ENCODE measurements at places on chromosomes 3 and 15.

GRCh38 chr3:113269661-113270060 is 58.3 kb downstream of the BOC start:
- no peak for ATAC-seq

GRCh38 chr3:129173206-129173605 is 10.5 kb downstream of the CNBP start:
- ATAC-seq, result no peak

DNA sequence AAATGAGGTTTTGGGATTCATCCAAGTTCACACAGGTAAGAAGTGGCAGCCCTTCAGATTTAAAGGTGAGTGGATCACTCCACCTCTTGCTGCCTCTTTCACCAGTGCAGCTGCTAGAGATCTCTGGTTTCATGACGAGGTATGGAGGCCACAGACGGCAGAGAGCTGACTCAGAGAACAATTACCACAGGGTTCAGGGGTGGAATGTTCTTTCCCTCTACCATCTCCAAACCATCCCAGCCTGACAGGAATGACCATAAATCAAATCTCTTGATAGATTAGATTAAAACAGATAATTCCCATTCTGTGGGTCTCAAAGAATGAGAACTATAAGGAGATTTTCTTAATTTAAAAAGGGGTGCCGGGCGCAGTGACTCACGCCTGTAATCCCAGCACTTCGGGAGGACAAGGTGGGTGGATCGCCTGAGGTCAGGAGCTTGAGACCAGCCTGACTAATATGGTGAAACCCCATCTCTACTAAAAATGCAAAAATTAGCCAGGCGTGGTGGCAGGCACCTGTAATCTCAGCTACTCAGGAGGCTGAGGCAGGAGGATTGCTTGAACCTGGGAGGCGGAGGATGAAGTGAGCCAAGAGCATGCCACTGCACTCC is 174.2 kb upstream of the ATP11B start:
- ATAC-seq, result no peak

GRCh38 chr3:168248383-168249204 is 152.9 kb upstream of the GOLIM4 start:
- peak; percentile 46 for ATAC-seq

GRCh38 chr3:61701011-61701410 is 139.6 kb downstream of the PTPRG start:
- ATAC-seq, result no peak

DNA sequence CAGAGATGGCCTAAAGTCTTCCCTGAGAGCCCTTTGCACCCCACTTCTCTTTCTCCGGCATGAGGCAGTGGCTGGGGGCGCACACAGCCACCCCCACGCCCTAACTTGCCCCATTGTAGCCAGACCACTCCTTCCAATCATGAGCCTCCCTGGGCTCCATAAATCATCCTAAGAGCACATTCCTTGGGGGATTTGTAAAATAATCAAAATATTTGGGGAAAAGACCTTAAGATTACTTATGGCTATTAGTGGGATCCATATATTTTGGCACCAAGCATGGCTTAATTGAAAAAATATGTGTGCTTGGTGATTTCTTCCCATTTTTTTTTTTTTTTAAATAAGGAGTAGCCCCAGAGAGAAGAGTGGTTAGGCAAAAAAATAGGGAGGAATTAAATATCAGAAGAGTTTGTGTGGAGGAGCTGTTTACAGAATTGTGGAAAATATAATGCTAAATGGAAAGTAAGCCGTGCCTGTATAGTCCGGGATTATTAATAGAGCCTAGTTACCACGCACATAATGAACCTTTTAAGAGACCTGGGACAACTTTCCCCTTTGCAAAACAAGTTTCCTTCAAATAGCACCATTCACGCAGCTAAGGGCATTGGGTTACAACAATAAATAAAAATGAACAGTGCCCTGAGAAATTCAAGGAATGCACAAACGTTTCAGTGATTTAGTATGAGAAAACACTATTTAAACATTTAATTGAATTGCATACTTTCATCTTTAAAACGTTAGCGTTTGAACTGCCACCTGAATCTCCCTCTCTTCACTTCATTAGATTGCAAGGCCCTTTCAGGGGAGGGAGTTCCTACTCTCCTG is 46.1 kb downstream of the SMAD6 start:
- no peak for ATAC-seq

GRCh38 chr15:78259232-78259631 is 5.1 kb upstream of the DNAJA4 start:
- no peak for ATAC-seq

DNA sequence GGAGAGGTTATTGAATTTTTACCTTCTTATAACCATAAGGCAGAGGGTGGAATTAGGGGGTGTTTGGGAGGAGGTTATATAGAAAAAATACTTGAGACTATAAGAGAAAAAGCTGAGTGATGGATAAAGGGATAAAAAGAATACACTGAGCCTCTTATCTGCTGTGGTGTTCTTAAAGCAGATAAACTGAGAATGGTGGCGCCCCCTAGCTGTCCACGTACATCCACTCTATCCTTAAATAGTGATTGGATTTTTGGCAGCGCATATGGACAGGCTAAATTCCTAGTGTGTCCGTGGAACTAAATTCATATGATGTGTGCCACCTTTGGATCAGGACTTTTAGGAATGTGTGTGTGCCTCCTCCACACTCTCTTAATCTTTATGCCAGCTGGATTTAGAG is 121.1 kb downstream of the OXSM start:
- ATAC-seq, result no peak

- no peak for ATAC-seq
These were observed 70.1 kb downstream of the HERC1 start for GRCh38 chr15:63763476-63764123.

- ATAC-seq, result no peak
These were observed 115.6 kb upstream of the MANF start for GRCh38 chr3:51269466-51269865.

DNA sequence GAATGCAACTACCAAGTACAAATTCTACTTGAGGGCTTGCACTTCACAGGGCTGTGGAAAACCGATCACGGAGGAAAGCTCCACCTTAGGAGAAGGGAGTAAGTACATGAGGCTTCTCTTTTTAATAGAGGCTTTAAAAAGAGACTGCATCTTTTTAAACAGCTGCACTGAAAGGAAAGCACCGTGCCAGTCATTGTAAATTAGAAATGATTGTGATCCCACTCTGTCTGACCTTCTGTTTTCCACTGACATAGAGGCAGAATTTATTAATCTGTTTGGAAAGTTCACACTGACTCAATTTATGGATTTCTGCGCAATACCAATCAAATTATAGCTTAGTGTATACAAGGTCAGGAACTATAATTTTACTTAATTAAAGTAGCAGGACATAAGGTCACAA is 198.2 kb downstream of the CHL1 start:
- no peak for ATAC-seq

- no peak for ATAC-seq
These were observed 8.8 kb upstream of the NPHP3 start for GRCh38 chr3:132730891-132731580.

GRCh38 chr15:71116942-71117341 is 1.7 kb downstream of the THSD4 start:
- ATAC-seq, result no peak

- peak; percentile 68 for ATAC-seq
These were observed 104.4 kb downstream of the LRRK1 start for GRCh38 chr15:101023501-101024072.

- no peak for ATAC-seq
These were observed 185.1 kb downstream of the GOLGA6L6 start for GRCh38 chr15:20356444-20356910.

DNA sequence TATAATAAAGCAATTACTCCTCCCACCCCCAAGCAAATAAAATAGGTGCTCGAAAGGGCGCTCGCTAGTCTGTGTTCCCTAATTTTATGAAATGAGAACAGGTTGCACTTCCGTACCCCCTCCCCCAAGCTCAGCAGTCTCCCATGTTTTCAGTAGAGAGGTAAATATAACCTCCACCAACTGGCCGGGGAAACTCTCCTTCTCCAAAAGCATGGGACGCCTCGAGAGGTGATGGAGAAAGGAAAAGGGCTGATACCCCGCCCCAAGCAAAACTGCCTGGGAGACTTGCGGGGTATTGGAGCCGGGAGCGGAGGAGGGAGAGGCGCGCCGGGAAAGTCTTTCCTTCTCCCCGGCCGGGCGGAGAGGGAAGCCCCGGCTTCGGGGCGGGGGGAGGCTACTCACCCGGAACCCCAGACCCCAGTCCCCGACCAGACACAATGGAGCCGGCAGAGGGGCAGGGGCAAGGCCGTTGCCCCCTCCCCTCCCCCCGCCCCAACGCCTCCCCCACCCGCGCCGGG is 605 bp downstream of the DCUN1D1 start:
- ATAC-seq, result peak; percentile 36

- no peak for ATAC-seq
These were observed 47.9 kb downstream of the QTRT2 start for GRCh38 chr3:114104414-114104813.

GRCh38 chr15:31563001-31563400 is 236.4 kb downstream of the KLF13 start:
- no peak for ATAC-seq

- ATAC-seq, result peak; percentile 84
These were observed 54.7 kb downstream of the FAM81A start for GRCh38 chr15:59492389-59493377.

DNA sequence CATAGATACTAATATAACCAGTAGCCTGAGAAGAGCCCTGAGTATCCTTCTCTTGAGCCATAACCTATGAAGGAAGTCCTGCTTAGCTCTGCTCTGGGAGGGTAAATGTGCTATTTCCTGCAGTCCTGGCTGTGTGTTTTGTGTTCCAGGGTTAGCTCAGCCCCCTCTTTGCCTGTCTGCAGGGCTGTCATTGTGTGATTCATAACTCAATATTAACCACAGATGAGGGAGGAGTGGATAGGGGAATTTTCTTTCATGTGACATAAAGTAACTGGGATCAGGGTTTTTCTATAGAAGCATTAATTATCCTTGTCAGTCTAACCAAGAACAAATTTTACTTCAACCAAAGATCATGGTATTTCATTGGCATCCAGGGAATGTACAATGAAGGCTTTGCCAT is 183.3 kb upstream of the ZBTB20 start:
- ATAC-seq, result no peak

GRCh38 chr3:57065588-57065987 is 5.1 kb downstream of the SPATA12 start:
- ATAC-seq, result no peak

GRCh38 chr15:85974348-85974705 is 105.3 kb upstream of the AGBL1 start:
- no peak for ATAC-seq

DNA sequence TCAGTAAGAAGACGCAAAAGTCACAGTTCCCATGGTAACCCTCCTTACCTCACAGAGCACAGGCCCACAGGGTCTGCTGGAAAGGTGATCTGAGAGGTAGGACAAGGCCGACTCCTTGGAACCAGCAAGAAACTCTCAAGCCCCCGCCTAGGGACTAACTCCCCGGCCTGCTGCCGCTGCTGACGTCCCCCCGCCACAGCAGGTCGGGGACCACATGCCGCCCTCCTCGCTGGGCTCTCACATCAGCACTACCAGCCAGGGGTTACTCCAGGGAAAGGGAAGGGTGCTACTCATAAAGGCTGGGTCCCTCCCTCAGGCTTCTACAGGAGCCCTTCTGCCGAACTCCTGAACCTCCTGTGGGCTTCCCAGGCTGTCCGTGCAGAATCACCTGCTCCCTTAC is 94.2 kb downstream of the XXYLT1 start:
- ATAC-seq, result no peak

- ATAC-seq, result peak; percentile 67
These were observed 85.0 kb downstream of the FBN1 start for GRCh38 chr15:48560321-48561051.

GRCh38 chr3:182910936-182911781 is 69.2 kb downstream of the DCUN1D1 start:
- ATAC-seq, result no peak

DNA sequence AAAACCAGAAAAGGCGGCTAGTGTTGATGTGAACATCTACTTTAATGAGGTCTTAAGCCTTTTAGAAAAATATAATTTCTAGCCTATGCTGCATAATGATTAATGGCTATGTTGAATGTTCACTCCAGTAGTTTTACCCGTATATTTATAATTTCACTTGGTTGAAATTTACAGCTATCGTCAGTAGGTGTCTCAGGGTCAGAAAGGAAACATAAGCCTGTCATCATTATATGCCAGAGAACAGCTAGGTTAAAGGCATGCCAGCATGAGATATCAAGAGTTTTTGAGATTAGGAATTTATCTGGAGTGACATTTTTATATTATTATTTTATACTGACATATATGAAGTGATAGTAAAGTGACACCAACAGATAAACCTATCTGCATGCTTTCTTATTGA is 904.1 kb downstream of the OTOL1 start:
- ATAC-seq, result no peak

DNA sequence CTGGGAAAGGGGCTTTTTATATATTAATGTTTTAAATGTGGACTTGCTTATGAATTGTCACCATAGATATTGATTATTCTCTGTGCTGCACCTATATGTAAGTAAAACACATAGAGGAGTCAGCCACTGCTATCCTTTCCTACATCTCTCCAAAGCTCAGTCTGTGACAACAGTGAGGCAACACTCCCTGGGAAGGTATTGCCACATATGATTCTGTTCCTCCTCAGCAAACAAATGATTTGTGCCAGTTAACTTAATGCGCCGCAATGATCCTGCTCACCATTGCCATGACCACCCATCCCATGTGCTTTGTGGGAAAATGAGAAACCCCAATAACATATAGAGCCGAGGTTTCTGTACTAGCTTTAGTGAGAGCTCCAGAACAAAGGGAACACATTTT is 75.1 kb upstream of the FBN1 start:
- peak; percentile 57 for ATAC-seq

Measured in gastroesophageal sphincter (tissue), 4 donors.